CD8-positive, alpha-beta T cell (primary cell): ENCODE measurements at places on chromosomes 7 and 10.
A peak's percentile ranks its signal among the peaks of the same experiment; 100 is the strongest.

DNA sequence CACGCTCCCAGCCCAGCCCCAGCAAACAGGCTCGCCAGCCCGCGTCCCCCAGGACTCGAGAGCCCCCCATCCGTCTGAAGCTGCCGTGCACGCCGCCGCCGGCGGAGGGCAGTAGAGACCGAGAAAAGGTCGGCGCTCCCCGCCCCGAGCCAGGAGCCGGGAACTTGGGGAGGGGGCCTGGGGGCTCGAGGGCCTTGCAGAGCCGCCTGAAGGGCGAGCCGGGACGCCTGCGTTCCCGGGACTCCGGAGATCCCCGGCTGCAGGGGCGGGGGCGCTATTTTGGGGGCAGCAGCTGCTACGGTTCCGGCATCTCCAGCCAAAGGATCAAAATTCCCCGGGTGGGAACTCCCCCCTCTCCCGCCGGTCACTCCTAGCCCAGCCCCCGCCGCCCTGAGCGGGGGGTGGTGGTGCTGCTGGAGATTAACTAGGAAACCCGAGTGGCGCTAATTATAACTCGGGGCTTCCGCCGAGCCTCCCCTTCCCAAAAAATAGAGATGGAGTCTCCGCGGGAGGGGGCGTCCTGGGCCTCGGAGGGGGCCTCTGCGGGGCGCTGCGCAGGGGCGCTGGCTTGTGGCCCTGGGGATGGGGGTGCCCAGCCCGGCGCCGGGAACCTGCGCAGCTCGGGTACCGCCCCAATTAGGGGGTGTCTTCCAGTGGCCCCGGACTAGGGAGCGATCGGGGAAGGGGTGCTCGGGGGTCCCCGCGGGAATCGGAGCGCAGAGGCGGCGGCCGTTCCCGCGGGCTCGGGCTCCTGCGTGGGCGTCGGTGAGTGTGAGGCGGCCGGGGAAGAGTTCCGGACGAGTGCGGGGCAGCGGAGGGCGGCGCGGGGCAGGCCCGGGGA lies 608 bp downstream of the ACHE start:
- DNase-seq = peak; percentile 55

- DNase-seq = no peak
Observed at GRCh38 chr10:100483876-100484666, 21.3 kb downstream of the WNT8B start.

DNA sequence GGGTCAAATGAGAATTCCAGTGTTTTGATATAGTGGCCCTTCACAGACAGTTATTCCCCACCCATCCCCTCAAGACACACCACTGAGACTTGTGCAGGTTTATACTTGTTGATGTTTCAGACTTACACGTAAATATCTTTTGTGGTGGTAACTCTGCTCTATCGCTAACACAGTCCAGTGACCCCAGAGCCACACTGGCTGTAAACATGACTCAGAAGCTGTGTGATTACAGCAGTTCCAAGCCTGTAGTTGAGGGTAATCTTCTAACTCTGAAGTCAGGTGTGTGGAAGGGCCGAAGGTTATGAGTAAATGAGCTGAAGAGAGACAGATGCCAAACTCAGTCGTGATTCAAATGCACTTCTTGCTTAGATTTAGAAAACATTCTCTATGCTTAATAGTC lies 19.4 kb downstream of the NOBOX start:
- DNase-seq = no peak

DNA sequence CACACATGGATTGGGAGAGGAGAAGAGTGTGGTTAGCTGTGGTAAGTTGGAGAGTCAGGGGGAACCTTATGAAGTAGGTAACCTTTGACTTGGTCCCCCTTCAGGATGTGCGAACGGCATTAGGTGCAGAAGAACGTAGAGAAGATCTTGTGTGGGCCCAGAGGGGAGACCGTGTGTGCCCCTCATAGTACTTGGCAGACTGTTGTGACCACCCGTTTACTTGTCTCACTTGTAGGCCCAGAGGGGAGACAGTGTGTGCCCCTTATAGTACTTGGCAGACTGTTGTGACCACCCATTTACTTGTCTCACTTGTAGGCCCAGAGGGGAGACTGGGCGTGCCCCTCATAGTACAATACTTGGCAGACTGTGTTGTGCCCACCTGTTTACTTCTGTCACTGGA lies 2.6 kb downstream of the GTPBP4 start:
- no peak for DNase-seq

- no peak for DNase-seq
Observed at GRCh38 chr7:82428186-82428961, 15.2 kb downstream of the CACNA2D1 start.

DNA sequence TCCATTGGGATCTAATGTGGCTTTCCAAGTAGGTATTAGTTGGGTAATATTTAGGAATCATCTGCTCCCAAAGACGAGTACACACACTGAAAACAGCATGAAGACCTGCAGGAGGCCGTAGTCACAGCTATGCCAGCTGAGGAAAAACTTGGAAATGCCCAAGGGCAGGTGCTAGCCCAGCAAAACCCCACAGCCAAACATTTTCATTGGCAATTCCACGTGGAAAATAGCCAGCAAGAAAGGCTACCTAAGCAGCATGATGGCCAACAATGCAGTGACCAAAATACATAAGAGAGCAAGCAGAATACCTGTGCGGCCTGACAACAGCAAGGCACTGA lies 32.7 kb downstream of the DOCK4 start:
- no peak for DNase-seq

DNA sequence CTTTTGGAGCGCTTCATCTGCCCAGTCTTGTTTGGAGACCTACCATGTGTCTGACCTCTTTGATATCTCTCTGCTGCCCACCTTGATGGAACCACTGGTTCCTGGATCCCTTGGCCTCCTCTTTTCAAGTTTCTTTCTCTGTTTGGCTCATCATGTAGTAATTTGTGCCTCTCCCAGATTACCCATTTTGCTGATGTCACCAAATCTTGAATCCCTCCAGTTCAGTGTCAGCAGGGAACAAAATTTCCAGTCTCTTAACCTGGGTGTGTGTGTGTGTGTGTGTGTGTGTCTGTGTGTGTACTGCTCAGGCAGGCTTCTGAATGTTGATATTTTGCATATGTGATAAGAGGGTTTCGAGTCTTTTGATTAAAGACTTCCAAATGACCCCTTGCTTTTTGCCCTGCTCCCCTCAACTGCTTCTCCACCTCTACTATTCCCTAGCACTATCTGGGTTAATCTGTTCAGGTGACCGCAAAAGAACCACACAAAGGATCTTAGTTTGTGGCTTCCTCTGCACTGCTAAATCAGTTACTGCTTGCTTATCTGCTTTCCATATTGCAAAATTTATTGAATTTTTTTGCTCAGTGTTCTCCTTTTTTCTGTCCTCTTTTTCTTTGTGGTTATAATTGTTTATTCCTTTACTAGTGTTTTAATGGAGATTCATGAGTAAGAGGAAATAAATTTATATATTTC lies 25.7 kb downstream of the MYO3A start:
- DNase-seq = no peak

DNA sequence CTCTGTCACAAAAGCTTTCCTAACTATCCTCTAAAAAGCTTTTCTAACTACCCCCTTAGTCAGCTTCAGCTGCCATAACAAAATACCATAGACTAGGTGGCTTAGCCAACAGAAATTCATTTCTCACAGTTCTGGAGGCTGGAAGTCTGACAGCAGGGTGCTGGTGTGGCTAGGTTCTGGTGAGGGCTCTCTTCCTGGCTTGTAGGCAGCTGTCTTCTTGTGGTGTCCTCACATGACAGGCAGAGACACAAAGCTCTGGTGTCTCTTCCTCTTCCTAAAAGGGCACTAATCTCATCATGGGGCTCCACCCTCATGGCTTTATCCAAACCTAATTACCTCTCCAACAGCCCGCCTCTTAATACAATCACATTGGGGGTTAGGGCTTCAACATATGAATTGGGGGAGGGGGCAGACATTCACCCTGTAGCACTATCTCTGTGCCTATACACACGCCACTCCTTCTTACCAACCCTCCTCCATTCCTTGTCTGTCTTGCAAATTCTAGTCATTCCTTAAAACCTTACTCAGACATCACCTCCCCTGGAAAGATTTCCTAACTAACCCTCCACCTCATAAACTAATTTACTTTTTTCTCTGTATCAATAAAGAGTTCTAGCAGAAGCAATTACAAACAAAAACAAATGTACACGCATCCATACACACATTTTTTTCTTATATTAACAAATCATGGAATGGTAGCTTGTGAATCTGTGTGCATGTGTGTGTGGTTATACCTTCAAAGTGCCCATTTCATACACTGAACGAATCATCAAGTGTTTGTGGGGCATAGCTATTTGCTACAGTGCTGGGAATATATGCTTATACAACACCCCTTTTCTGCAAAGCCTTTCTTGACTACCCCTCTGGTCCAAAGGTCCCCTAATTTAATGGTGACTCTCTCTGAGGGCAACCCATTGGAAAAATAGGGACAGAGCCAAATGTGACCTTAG lies 26.4 kb downstream of the RHOBTB1 start:
- no peak for DNase-seq

- peak; percentile 80 for DNase-seq
Observed at GRCh38 chr10:6201516-6201975, 1.2 kb upstream of the PFKFB3 start.

GRCh38 chr10:55378196-55378595 lies 577.2 kb upstream of the PCDH15 start:
- DNase-seq = no peak

- no peak for DNase-seq
Observed at GRCh38 chr7:157483971-157484410, 147.2 kb downstream of the DNAJB6 start.
